ENCODE measurements at places on chromosomes 5 and 9.

DNA sequence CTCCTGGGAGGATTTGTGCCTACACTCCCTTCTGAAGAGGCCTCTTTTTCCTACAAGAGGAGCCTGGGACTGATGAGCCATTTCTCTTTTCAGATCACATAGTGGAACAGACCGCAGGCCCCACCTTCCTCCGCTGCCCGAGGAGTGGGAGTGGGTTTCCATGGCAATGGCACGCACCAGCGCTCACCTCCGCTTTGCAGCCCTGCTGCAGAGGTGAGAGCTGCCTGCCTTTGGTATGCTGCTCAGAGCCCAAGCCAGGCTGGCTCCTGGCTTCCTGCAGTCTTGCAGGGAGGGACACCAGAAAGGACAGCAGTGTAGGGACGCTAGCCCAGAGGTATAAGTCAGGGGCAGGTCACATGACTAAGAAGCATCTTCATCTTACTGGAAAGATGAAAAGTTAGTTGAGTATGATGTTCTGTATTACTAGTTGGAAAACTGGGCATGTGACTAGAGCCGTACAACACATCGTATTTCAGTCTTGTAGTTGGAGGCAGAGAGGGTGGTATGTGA is 12.4 kb downstream of the PTTG1 start:
- DNase-seq, result peak; percentile 39

GRCh38 chr9:96038271-96038670 is 162.8 kb downstream of the ERCC6L2 start:
- no peak for DNase-seq

GRCh38 chr9:126721564-126721981 is 83.3 kb upstream of the ZBTB43 start:
- peak; percentile 28 for DNase-seq

DNA sequence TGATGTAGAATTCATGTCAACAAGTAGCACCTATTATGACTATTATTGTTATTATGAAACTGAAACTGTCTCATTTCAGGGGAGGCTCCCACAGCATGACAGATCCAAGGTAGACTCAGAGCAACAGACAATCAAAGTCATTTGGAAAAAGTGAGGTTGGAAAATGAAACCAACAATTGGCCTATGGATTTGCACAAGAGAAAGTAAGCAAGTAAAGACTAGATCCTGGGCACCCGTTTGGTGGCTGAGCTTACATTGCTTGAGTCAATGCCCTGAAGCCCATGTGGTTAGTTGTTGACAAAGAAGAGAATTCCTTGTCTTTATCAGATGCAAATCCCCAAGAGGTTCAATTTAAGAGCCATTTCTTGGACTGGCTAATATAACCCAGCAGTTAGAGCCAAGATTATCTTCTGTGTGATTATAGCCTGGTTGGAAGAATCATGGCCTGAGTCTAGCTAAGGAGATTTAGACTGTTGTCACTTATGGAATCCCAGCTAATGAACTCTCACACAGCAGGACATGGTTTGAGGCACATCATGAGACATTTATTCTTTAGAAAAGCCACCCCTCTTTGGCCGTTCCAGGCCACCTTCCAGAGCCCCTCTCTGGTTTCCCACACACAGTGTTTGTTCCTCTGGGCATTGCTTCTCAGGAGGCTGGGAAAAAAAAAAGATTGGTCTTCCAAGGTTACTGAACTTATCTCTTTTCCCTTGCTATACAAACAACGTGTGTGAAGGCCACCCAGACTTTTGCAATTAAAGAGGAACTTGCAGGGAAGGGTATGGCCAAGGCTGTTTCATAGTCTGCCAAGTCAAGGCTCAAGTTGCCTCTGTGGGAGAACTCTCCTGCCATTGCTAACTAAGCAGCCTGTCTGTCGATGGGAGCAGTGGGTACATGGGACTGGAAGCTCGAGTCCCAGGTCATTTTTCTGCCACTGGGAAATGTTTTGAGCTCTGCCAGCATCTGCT is 399.5 kb downstream of the ENC1 start:
- DNase-seq, result no peak

- no peak for DNase-seq
Measured at GRCh38 chr5:53023969-53024368, 34.8 kb downstream of the ITGA2 start.

- peak; percentile 38 for DNase-seq
Measured at GRCh38 chr9:88593537-88594185, 58.7 kb downstream of the NXNL2 start.

DNA sequence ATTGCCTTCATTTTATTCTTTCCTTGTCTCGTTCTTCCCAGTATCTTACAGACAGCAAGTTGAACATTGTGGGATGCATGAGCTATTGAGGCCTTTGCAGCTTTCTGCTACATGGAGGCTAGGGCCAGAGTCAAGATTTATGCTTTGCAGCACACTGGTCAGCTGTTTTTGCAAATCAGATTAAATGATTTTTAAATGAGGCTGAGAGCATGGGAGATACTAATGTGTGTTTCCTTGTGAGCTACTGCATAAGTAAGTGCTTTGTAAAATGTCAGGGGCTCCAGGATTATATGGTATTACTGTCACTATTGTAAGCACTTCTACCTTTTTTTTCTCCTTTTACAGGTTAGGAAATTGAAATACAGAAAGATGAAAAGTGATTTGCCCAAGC is 111.0 kb upstream of the CDKN2B start:
- DNase-seq, result no peak

GRCh38 chr9:136252846-136253245 is 7.2 kb upstream of the QSOX2 start:
- DNase-seq, result no peak

- DNase-seq, result no peak
Measured at GRCh38 chr5:103476811-103477210, 85.8 kb downstream of the NUDT12 start.

DNA sequence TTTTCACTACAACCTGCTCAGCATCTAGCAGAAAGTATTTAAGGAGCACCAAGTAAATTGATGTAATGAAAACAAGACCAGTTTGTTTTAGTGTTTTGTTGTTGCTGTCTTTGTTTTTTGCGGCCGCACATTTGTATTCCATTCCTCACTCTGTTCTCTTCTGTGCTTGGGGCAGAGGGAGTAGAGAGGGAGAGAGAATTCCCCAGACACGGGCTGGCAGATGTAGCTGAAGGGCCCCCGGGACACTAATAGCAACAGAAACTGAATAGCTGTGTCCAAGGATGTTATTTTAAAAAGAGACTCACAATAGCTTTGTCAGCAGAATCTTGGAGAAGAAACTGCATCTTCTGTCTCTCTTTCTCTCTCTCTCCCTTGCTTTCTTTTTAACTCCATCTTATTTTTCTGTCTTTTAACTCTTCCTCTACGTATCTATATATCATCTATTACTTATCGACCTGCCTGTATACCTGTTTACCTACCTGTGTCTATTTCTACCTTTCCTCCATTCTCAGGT is 145.3 kb downstream of the PAPPA start:
- DNase-seq, result no peak

- DNase-seq, result no peak
Measured at GRCh38 chr5:78821536-78822021, 163.5 kb downstream of the ARSB start.

- DNase-seq, result no peak
Measured at GRCh38 chr5:59416451-59416850, 477.1 kb downstream of the PDE4D start.

GRCh38 chr9:125747053-125747764 is at the start of gene PBX3:
TSS of gene PBX3 (plus strand) at chr9:125747373.
- DNase-seq, result peak; percentile 44

DNA sequence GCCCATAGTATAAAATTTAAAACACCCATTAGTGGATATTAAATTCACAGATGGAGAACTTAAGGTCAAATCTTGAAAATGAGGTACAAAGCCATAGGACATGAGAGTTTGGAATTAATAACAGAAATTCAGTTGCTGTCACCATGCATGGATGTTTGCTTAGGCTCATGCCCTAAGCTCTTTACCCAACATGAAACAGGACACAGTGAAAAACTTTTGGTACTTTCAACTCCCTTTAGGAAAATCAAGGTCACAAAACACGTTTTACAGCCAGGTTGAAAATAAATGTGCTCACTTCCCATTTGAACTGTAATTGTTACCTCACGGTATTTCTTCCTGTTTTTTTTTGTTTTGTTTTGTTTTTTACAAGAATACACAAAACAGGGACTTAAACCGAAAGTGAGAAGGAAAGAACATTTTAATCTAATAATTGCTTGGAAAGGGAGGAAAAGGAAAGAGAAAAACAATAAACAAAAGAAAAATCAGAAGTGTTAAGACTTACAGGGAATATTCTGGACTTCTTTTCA is 6.1 kb upstream of the TOPORS start:
- DNase-seq, result no peak

DNA sequence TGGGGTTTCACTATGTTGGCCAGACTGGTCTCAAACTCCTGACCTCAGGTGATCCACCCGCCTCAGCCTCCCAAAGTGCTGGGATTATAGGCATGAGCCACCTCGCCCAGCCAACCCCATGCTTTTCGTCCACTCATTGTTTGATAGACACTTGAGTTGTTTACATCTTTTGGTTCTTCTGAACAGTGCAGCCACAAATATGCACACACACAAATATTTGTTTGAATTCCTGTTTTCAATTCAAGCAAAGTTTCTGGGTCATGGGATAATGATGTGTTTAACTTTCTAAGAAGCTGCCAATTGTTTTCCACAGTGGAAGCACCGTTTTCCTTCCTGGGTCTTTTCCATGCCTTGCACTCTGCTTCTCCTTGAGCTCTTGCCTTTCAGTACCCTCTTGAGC is 6.8 kb upstream of the PAEP start:
- DNase-seq, result no peak

Measured in activated naive CD4-positive, alpha-beta T cell treated with Interleukin-2 at 50 U/mL for 16 hours (primary cell).